ENCODE measurements at places on chromosomes 6 and 20.

DNA sequence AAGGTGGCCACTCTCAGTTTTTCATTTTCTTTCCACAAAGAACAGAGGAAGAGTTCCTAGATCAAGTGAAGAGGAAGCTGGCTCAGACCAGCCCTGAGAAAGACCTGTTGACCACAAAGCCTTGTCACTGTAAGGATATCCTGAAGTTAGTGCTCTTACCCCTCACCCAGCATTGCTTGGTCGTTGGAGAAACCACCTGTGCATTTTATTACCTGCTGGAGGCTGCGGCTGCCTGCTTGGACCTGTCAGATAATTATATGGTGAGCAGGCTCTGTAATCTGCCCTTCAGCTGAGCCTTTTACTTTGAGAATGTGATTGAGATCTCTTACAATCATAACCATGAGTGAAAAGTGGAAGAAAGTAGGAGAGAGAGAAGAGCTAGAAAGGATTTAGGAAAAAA lies 21.9 kb downstream of the TREML1 start:
- DNase-seq: no peak

- DNase-seq: no peak
These were observed 3.6 kb downstream of the FOXC1 start for GRCh38 chr6:1613346-1613687.

DNA sequence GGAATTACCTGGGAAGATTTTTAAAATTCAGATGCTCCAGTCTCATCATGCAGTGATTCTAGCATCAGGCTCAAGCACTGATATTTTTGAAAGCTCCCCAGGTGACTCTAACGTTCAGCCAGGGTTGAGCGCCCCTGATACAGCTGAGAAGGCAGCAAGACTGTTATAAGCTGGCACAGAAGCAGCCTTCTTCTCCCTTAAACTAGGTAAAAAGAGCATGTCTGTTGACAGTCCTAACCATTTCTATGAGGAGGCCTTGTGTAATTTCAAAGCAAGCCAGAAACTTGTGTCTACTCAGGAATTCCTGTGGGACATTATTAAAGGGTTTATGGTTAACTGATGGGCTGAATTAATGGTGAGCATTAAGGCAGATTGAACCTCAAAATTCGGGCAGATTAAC lies 141.9 kb downstream of the PDE7B start:
- DNase-seq: no peak

GRCh38 chr20:33444797-33445560 lies 1.4 kb upstream of the SNTA1 start:
- no peak for DNase-seq

DNA sequence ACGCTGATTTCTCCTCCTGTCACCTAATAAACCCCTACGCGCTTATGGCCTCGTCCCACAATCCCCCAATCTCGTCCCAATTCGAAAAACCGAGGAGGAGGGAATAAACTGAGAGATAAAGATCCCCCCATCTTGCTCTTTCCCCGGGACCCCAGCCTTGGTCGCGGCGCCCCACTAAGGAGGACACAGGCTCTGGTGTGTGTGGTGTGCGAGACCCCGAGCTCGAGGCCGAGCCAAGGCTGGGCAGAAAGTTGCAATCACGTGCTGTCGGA lies 1.3 kb upstream of the NR2E1 start:
- DNase-seq: no peak

All from epithelial cell of prostate (primary cell).